ENCODE measurements at places on chromosomes 12 and 14. TPM values are rescaled to one million over a fixed set of nuclear protein-coding genes. Genes with fewer than 3 reads are reported as not detected.

GRCh38 chr12:116529686-116530085 lies 29.5 kb upstream of the MAP1LC3B2 start:
- H3K4me1 ChIP-seq: peaks cover 20% of the 10 kb centered on the region
- no peak overlapping the region for H3K4me3 ChIP-seq
- no peaks in the 10 kb centered on the region for H3K27me3 ChIP-seq
- no peak overlapping the region for H3K27ac ChIP-seq
- H3K36me3 ChIP-seq: no peaks in the 10 kb centered on the region
- DNase-seq: no peak

DNA sequence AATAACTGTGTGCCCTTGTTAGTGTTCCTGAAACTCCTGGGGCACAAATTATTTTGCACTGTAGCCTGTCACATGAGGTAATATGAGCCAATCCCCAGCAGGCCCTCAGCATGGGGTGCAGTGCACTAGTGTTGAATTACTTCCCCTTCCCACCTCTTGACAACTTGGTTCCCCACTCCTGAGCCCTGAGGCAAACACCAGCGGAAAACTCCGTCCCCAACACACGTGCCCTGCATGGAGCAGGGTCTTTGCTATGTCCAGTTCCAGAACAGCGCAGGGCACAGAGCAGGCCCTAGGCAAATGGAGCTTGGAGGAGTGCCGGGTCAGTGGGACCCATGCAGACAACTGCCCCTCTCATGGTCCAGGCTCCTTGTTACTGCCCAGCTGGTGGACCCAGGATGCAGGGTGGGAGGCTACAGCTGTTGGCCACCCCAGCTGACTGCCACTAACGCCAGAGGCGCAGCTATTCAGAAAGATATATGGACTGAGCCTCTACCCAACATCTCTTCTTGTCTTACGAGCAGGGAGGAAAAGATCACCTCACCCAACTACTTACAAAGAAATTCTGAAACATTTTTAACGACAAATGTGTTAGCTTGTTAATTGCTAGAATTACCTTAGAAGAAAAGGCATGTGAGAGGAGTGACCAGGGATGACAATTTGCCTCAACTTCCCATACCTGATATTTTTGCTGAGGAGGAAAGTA lies 71.6 kb downstream of the NT5DC3 start:
- H3K36me3 ChIP-seq: peaks cover 5% of the 10 kb centered on the region
- no peak overlapping the region for H3K4me3 ChIP-seq
- DNase-seq: no peak
- no peaks in the 10 kb centered on the region for H3K27me3 ChIP-seq

GRCh38 chr14:105436891-105437722 lies 17.5 kb downstream of the MTA1 start:
- H3K36me3 ChIP-seq: peaks cover 6% of the 10 kb centered on the region
- no peaks in the 10 kb centered on the region for H3K4me1 ChIP-seq
- no peak overlapping the region for H3K27ac ChIP-seq
- no peak for DNase-seq
- no peak overlapping the region for H3K4me3 ChIP-seq

- DNase-seq: no peak
- H3K36me3 ChIP-seq: no peaks in the 10 kb centered on the region
- H3K4me3 ChIP-seq: no peak overlapping the region
- H3K27me3 ChIP-seq: no peaks in the 10 kb centered on the region
- H3K4me1 ChIP-seq: peaks cover 3% of the 10 kb centered on the region
Observed at GRCh38 chr14:68701001-68701741, 91.7 kb downstream of the ZFP36L1 start.

- no peak for DNase-seq
- H3K27me3 ChIP-seq: no peaks in the 10 kb centered on the region
- H3K4me1 ChIP-seq: peaks cover 24% of the 10 kb centered on the region
- no peak overlapping the region for H3K27ac ChIP-seq
- H3K36me3 ChIP-seq: no peaks in the 10 kb centered on the region
- H3K4me3 ChIP-seq: no peak overlapping the region
Observed at GRCh38 chr14:61581955-61582615, 113.2 kb upstream of the HIF1A start.

FAM90A1 gene
- total RNA-seq: 0.33 TPM

PRH2 gene
- total RNA-seq: not detected

All from fibroblast of lung (primary cell).